Activated T-helper 1 cell treated with anti-CD3 and anti-CD28 coated beads, Interleukin-2, amount 50 U/mL, for 16 hours (primary cell): ENCODE measurements at places on chromosomes 13 and 19.

- no peak for DNase-seq
These were observed 417.9 kb downstream of the GPC5 start for GRCh38 chr13:91816263-91816807.

DNA sequence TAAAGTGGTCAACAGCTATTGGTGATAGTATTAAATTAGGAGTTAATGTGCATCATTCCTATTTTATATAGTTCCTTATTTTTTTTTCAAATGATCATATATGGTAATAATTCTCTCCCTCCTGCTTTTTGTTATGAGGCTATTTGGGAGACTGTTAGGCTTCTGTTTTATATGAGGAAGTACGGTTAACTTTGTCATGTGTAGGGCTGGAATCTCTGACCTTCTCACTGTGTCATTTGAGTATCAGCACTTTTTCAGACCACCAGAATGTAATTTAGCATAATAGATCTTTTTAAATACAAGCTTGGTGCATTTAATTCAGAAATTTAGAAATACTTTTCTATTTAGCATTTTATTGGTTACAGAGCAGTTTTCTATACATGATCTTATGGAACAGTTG is 7.7 kb downstream of the DGKH start:
- DNase-seq, result no peak

- no peak for DNase-seq
These were observed 82.3 kb downstream of the GPR12 start for GRCh38 chr13:26678330-26678729.

- no peak for DNase-seq
These were observed 4.2 kb upstream of the RPS15 start for GRCh38 chr19:1434040-1434366.

GRCh38 chr19:1243768-1244692 is 2.5 kb downstream of the ATP5F1D start:
- peak; percentile 76 for DNase-seq

DNA sequence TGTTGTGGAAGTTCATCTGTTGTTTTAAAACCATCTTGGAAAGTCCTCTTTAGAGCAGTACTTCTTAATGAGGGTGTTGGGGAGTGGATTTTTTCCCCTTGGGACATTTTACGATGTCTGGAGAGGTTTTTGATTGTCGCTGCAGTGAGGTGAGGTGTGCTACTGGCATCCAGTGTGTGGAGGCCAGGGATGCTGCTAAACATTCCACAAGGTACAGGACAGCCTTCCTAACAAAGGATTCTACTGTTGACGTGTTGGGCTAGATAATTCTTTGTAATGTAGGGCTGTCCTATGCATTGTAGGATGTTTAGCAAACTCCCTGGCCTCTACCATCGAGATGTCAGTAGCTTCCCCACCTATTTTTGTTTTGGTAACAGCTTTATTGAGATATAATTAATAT is 33.3 kb downstream of the NAA16 start:
- no peak for DNase-seq

- no peak for DNase-seq
These were observed 1065.8 kb upstream of the MIR17HG start for GRCh38 chr13:90281709-90282108.

- DNase-seq, result no peak
These were observed 557.9 kb downstream of the UQCRFS1 start for GRCh38 chr19:28655054-28655453.

GRCh38 chr13:97139691-97140090 is 82.4 kb upstream of the MBNL2 start:
- DNase-seq, result no peak

DNA sequence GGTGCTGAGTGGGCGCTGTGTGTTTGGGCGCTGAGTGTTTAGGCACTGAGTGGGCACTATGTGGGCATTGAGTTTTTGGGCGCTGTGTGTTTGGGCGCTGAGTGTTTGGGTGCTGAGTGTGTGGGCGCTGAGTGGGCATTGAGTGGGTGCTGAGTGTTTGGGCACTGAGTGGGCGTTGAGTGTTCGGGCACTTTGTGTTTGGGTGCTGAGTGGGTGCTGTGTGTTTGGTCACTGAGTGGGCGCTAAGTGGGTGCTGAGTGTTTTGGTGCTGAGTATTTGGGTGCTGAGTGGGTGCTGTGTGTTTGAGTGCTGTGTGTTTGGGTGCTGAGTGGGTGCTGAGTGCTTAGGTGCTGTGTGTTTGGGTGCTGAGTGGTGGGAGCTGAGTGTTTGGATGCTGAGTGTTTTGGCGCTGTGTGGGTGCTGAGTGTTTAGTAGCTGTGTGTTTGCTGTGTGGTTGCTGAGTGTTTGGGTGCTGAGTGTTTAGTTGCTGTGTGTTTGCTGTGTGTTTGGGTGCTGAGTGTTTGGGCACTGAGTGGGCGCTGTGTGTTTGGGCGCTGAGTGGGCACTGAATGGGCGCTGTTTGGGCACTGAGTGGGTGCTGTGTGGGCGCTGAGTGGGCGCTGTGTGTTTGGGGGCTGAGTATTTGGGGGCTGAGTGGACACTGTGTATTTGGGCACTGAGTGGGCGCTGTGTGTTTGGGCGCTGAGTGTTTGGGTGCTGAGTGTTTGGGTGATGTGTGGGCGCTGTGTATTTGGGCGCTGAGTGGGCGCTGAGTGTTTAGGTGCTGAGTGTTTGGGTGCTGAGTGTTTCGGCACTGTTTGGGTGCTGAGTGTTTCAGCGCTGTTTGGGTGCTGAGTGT is 47.2 kb upstream of the F7 start:
- DNase-seq, result no peak

- DNase-seq, result no peak
These were observed 7.9 kb downstream of the DCAF15 start for GRCh38 chr19:13959962-13960862.

- no peak for DNase-seq
These were observed 1.9 kb downstream of the MRPS12 start for GRCh38 chr19:38932425-38933179.

DNA sequence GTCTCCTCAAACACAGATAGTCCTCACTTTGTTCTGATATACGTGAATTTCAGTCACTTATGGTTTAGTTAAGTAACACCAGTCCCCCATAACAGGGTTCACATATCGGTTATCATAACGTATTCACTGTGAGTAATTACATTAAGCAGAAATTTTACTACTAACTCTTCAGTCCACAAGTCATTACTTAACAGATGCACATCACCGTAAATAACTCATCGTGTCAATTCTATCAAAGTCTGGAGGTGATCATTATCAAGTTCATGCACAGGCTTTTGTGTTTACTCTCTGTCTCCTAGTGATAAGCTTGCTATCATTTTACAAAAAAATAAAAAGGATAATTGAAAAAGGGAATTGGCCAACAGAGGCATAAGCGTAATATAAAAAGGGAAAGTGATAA is 287.4 kb upstream of the ATXN8OS start:
- no peak for DNase-seq

GRCh38 chr19:38452430-38453366 is 19.2 kb downstream of the RYR1 start:
- DNase-seq, result no peak

- no peak for DNase-seq
These were observed 23.8 kb upstream of the VSTM2B start for GRCh38 chr19:29501816-29502580.

DNA sequence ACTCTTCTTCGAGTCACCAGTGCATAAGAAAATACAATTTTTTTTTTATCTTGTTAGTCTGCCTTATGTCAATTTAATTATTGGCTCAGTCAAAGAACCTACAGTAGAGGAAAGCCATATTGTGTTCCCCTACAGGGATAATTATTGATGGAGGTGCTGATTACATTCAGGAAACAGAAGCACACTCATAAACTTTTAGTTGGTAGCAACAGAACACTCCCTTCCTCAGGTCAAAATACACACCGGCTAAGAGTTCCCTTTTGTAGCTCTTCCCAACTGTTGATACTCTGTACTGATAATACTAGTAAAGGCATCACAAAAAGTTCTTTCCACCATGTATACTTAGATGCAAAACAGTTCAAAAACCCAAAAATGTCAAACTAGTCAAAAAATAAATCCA is 18.4 kb downstream of the FOXO1 start:
- DNase-seq, result no peak

GRCh38 chr13:21354721-21355120 is 104.4 kb downstream of the ZDHHC20 start:
- no peak for DNase-seq

GRCh38 chr19:30722186-30722585 is 350.0 kb downstream of the ZNF536 start:
- no peak for DNase-seq

DNA sequence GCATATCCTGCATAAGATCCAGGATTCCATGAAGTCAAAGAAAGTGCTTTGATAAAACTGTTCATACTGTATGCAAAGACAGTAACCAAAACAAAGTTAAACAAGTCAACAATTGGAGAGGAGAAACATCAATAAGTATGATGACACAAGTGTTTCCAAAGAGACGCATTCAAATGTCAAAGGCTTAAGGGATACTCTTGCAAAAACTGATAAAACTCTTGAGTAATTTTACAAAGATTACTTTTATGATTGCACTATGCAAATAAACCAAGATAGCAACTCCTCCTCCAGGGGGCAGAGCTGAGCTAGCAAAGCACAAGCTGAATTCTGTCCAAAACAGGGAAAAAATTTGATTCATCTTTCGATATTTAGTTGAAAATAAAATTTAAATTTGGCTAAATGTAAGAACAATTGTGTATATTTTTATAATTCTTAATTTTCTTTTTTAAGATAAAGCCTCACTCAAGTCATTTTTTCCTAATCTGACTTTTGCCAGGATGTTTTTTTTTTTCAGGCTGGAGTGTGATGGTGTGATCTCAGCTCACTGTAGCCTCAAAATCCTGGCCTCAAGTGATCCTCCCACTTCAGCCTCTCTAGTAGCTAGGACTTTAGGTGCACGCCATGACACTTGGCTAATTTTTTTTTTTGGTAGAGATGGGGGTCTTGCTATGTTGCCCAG is 84.0 kb downstream of the MZT1 start:
- no peak for DNase-seq

- no peak for DNase-seq
These were observed 6.4 kb downstream of the POU4F1 start for GRCh38 chr13:78596736-78597601.

- no peak for DNase-seq
These were observed 37.5 kb downstream of the N4BP2L2 start for GRCh38 chr13:32501064-32501463.

DNA sequence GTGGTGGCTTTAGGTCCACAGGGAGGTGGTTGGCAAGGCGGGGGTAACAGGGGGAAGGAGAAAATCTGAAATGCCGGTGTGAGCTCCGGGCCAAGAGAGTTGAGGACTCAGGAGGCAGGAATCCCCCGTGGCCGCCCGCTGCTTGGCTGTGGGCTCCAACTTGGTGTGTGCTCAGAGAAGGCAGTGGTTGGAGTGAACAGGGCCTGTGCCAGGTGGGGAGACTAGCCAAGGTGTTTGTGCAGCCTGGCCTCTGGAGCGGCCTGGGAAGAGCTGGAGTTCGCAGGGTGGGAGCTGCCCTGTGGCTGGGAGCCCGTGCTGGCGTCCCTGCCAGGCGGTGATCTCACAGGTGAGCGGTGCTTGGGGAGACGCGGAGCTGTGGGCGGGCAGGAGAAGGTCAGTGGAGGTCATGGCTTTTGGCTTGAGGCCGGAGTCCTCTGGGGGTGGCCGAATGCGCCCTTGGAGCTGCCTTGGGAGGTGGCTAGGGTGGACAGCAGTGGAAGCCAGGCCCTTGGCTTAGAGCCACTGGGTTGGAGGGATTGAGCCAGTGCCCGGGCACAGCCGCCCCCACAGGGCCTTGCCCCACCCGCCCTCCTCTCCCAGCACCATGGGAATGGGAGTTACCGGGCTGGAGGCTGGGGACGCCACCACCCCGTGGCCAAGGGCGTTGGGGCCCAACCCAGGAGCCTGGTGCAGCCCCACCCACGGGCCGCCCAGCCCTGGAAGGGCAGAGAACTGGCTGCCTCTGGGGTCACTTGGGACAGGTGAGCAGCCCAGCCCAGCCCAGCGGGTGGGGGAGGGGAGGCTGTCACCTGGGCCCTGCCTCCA is 7.1 kb upstream of the CIRBP start:
- DNase-seq, result no peak

DNA sequence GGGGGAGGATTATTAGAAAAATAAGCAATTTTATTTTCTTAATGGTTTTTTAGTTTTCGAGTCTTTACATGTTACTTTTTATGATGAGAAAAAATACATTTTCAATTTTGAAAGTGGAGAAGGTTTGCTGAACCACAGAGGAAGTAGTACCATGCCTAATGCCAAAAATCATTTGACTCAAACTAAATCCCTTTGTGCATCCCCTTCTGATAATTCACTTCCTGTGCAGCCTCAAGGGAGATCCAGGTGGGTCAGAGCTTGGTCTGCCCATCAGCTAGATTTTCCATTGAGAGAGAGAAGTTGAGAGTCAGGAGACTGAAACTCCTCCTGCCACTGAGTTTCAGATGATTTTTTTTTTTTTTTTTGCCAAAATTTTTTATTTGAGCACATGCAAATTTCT is 571.7 kb downstream of the LIG4 start:
- DNase-seq, result no peak

DNA sequence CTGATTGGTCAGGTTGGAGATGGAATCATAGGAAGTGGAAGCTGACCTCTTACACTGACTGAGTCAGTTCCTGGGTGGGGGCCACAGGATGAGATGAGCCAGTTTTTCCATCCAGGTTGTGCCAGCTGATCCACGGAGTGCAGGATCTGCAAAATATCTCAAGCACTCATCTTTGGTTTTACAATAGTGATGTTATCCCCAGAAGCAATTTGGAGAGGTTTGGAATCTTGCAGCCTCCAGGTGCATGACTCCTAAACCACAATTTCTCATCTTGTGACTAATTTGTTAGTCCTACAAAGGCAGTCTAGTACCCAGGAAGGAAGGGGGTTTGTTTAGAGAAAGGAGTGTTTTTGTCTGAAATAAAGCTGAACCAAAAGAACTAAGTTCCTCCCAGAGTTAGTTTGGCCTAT is 212.8 kb downstream of the SLITRK6 start:
- no peak for DNase-seq

DNA sequence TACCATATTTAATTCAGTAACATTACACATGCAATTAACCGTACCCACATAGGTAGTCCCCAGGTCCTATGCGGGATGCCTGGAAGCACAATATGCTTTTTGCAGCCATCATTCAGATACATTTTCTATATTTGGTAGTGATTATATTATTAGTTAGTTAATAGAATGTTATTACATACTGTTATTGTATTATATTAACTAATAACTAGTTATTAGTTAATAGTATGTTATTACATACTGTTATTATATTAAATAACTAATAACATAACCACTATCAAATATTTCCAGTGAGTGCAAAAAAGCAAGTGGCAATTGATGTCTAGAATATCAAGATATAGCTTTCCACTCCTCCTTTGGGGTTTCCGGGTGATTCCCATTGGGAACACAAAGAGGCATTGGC is 45.5 kb upstream of the CYP2A7 start:
- DNase-seq, result no peak

DNA sequence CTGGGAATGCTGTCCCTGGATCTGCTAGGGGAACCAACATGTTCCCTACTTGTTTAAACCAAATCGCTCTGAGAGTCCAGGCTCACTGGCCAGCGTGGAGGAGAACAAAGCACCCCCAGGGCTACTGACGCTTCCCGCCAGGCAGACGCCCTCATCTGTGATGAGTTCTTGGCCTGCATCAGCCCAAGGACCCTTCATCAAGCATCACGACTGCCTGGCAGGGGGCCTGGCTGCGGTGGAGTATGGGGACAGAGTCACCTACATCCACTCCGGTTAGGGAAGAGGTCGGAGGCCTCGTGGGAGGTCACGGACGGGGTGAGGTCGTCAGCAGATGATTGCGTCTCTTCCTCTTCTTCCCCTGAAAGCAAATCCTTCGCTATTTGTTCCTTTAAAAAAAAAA is 17.7 kb downstream of the MIER2 start:
- no peak for DNase-seq
